Chondrocyte (in vitro differentiated cells): ENCODE measurements at places on chromosomes 6 and 20. TPM values are rescaled to one million over a fixed set of nuclear protein-coding genes. Genes with fewer than 3 reads are reported as not detected.

DNA sequence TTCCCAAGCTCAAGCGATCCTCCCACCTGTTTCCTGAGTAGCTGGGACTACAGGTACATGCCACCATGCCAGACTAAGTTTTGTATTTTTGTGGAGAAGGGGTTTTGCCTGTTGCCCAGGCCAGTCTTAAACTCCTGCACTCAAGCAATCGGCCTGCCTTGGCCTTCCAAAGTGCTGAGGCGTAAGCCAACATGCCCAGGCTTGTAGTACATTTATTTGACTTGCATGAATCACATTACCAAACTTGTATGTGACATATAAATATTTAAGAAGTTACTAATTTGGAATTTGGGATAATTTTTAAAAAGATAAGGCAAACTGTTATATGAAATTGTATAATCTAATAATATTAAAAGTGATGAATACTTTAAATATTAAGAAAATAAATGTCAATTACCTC is 157.6 kb downstream of the MCHR2 start:
- peaks cover 29% of the 10 kb centered on the region for H3K27me3 ChIP-seq
- no peak overlapping the region for H3K27ac ChIP-seq
- H3K36me3 ChIP-seq = no peaks in the 10 kb centered on the region
- no peak overlapping the region for H3K4me3 ChIP-seq
- no peak for DNase-seq
- no peaks in the 10 kb centered on the region for H3K4me1 ChIP-seq

- peak overlapping the region; percentile 76 for H3K27ac ChIP-seq
- no peaks in the 10 kb centered on the region for H3K36me3 ChIP-seq
- H3K27me3 ChIP-seq = no peaks in the 10 kb centered on the region
- peaks cover 86% of the 10 kb centered on the region for H3K4me1 ChIP-seq
- no peak for DNase-seq
Measured at GRCh38 chr6:80543598-80544222, 437.2 kb downstream of the BCKDHB start.

DNA sequence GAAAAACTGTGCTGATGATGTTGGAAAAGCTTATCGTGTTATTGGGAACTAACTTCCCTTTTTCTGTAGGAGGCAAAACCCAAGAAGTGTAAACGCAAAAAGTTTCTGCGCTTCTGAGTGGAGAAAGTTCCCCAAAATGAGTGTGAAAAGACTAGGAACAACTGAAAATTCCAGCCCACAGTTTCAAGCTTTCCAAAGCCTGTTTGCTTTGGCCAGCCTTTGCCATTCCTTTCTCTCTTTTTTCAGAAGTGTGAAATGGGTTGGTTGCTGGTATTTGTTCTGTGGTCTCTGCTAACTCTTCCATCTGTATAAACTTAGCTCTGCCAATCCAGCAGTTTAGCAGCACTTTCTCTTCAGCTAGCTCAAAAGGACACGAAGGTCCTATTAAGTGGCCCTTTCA is 491.3 kb downstream of the MAFB start:
- no peaks in the 10 kb centered on the region for H3K36me3 ChIP-seq
- no peak for DNase-seq
- H3K27me3 ChIP-seq = peaks cover 7% of the 10 kb centered on the region
- H3K4me3 ChIP-seq = peak overlapping the region; percentile 59
- H3K27ac ChIP-seq = peak overlapping the region; percentile 89

GRCh38 chr20:64065974-64066343 is 3.0 kb downstream of the TCEA2 start:
- H3K27me3 ChIP-seq = no peaks in the 10 kb centered on the region
- H3K36me3 ChIP-seq = peaks cover 2% of the 10 kb centered on the region
- H3K27ac ChIP-seq = no peak overlapping the region
- peaks cover 30% of the 10 kb centered on the region for H3K4me1 ChIP-seq
- H3K4me3 ChIP-seq = no peak overlapping the region

The MCCD1 gene
- not detected in 3 replicates for total RNA-seq

GRCh38 chr6:111738631-111739030 is 133.0 kb upstream of the TRAF3IP2 start:
- no peak overlapping the region for H3K27ac ChIP-seq
- no peak overlapping the region for H3K4me3 ChIP-seq
- no peaks in the 10 kb centered on the region for H3K27me3 ChIP-seq
- peaks cover 7% of the 10 kb centered on the region for H3K36me3 ChIP-seq
- H3K4me1 ChIP-seq = peaks cover 21% of the 10 kb centered on the region

- no peak overlapping the region for H3K4me3 ChIP-seq
- H3K4me1 ChIP-seq = peaks cover 4% of the 10 kb centered on the region
- H3K27me3 ChIP-seq = no peaks in the 10 kb centered on the region
- DNase-seq = no peak
Measured at GRCh38 chr20:57735831-57736737, 26.3 kb upstream of the PMEPA1 start.

- H3K27ac ChIP-seq = peak overlapping the region; percentile 8
- H3K4me1 ChIP-seq = peaks cover 9% of the 10 kb centered on the region
- H3K27me3 ChIP-seq = no peaks in the 10 kb centered on the region
- H3K36me3 ChIP-seq = peaks cover 53% of the 10 kb centered on the region
Measured at GRCh38 chr6:3013486-3013885, 13.8 kb downstream of the NQO2 start.

The EPB41L2 gene
- total RNA-seq = 59.9 to 72.0 TPM (median 65.8 TPM) in 3 replicates

DNA sequence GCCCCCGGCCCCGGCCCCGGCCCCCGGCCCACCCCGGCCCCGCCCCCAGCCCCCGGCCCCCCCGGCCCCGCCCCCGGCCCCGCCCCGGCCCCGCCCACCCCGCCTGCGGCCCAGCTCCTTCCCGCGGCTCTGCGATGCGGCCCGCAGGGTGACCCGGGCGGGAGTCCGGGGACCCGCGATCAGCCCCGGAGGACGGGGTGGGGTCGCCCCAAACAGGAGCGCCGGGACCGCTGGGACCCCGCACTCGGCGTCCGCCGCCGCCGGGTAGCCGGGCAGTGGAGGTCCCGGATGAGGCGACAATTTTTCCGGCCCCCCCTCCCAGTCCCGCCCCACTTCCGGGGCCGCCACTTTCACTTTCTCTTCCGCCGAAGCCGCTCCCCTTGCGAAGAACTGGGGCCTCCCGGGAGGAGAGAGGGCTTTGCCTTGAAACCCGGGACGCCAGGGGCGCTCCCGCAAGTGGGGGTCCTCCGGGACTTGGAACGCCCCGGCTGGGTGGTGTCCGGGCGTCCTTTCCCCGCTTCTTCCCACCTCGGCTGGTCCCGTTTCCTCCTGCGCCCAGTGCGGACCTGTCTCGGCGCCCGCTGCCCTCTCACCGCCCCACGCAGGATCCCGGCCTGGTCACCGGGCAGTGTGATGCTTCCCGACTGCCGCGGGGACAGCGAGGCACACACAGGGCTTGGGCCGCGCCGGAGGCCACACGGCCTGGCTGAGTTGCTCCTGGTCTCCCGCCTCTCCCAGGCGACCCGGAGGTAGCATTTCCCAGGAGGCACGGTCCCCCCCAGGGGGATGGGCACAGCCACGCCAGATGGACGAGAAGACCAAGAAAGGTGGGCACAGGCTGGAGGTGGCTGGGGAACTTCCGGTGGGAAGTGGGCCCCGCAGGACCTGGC is at the start of gene RBCK1:
Gene RBCK1, plus strand, starts transcription at position 347 of the 890 bp plus-strand sequence. Its CDS starts 459 bp downstream, at position 806.
- peak within 1 kb of the TSS; percentile 97 for H3K27ac ChIP-seq
- peak; percentile 90 for DNase-seq
- H3K36me3 ChIP-seq = peaks cover 13% of the 10 kb centered on the region
- H3K27me3 ChIP-seq = no peaks in the 10 kb centered on the region
- peaks cover 28% of the 10 kb centered on the region for H3K4me1 ChIP-seq

The OGFRL1 gene
- total RNA-seq = 3.9 to 6.5 TPM (median 6.3 TPM) in 3 replicates

- H3K4me3 ChIP-seq = peak overlapping the region; percentile 6
- H3K27ac ChIP-seq = peak overlapping the region; percentile 66
- peaks cover 22% of the 10 kb centered on the region for H3K36me3 ChIP-seq
- DNase-seq = no peak
- H3K27me3 ChIP-seq = no peaks in the 10 kb centered on the region
Measured at GRCh38 chr6:121442576-121442975, 7.1 kb downstream of the GJA1 start.

The LRRC73 gene
- total RNA-seq = 0.24 to 0.62 TPM (median 0.49 TPM) in 3 replicates

- H3K36me3 ChIP-seq = no peaks in the 10 kb centered on the region
- no peak overlapping the region for H3K27ac ChIP-seq
- H3K4me1 ChIP-seq = peaks cover 6% of the 10 kb centered on the region
- H3K4me3 ChIP-seq = no peak overlapping the region
- no peak for DNase-seq
Measured at GRCh38 chr20:43748274-43748673, 21.5 kb upstream of the GTSF1L start.

DNA sequence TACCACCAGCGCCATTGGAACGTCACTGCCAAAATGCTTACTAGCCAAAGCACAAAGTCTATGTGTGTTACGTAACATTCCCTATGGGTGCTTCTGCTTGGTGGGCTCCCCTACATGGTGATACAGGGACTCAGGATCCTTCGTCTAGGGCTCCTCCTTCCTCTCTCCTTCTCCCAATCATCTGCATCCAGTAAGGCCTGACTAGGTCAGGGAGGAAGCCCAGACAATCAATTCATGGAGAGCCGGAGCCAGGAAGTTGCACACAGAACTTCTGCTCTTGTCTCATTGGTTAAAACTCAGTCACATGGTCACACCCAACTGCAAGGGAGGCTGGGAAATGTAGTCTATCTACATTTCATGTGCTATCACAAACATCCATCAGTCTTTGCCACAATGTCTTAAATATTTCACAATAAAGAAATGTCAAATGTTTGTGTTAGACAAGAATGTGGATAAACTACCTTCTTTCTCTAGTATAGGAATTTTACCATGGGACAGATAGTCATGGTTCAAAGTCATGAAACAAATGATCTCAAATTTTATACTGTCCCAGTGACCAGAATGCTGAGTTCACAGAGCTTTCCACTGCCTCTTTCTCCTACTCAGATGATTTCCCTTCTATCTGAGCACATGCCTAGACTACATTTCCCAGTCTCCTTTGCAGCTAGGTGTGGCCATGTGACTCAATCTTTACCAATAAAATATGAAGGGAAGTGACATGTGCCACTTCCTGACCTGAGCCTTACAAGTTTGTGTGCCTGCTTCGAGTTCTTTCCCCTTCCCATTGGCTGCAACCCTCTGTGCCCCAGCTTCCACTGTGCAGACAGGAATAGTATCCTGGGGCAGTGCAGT is 9.3 kb upstream of the KCNK15 start:
- H3K4me3 ChIP-seq = no peak overlapping the region
- peaks cover 1% of the 10 kb centered on the region for H3K36me3 ChIP-seq

DNA sequence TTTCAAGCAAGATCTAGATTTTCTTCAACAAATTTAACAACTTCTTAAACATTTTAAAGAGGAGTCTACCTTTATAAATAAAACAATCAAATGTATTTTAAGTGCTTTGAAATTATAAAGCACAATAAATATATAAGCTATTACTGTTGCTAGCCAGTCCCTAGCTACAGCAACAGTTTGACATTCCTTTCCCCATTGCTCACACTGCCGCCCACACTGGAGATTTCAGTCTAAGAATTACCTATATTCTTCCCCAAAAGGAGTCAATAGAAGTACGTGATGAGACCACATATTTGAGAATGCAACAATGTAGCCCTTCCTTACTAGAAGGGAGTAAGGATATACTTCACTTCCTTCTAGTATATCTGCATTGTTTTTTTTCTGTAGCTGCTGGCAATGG is 65.3 kb upstream of the RNF146 start:
- peaks cover 15% of the 10 kb centered on the region for H3K4me1 ChIP-seq
- no peaks in the 10 kb centered on the region for H3K36me3 ChIP-seq
- DNase-seq = no peak
- peaks cover 8% of the 10 kb centered on the region for H3K27me3 ChIP-seq
- no peak overlapping the region for H3K4me3 ChIP-seq

- H3K36me3 ChIP-seq = no peaks in the 10 kb centered on the region
- no peak overlapping the region for H3K27ac ChIP-seq
- no peak overlapping the region for H3K4me3 ChIP-seq
- no peaks in the 10 kb centered on the region for H3K4me1 ChIP-seq
- DNase-seq = no peak
Measured at GRCh38 chr20:63448031-63448430, 24.4 kb downstream of the KCNQ2 start.

DNA sequence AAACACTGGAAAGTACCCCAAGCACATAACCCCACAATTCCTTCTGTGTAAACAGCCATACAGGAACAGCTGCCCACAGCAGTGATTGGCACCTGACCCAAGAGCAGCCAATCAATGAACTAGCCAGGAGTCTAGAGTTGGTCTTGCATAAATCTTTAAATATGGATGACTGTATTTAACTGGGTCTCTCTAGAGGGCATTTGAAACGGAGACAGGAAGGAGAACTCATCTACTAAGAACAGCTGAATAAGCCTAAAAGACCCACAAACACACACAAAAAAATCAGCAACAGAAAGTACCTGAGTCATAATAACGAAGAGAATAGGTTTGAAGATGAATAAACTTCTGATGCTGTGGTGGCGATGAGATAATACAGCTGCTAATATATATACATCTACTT is 49.0 kb upstream of the ASF1A start:
- H3K27me3 ChIP-seq = no peaks in the 10 kb centered on the region
- no peak overlapping the region for H3K27ac ChIP-seq
- H3K36me3 ChIP-seq = peaks cover under 1% of the 10 kb centered on the region
- H3K4me1 ChIP-seq = peaks cover 6% of the 10 kb centered on the region

The ANKEF1 gene
- total RNA-seq = 0.46 to 0.90 TPM (median 0.77 TPM) in 3 replicates

The HRH3 gene
- total RNA-seq = not detected in 3 replicates

DNA sequence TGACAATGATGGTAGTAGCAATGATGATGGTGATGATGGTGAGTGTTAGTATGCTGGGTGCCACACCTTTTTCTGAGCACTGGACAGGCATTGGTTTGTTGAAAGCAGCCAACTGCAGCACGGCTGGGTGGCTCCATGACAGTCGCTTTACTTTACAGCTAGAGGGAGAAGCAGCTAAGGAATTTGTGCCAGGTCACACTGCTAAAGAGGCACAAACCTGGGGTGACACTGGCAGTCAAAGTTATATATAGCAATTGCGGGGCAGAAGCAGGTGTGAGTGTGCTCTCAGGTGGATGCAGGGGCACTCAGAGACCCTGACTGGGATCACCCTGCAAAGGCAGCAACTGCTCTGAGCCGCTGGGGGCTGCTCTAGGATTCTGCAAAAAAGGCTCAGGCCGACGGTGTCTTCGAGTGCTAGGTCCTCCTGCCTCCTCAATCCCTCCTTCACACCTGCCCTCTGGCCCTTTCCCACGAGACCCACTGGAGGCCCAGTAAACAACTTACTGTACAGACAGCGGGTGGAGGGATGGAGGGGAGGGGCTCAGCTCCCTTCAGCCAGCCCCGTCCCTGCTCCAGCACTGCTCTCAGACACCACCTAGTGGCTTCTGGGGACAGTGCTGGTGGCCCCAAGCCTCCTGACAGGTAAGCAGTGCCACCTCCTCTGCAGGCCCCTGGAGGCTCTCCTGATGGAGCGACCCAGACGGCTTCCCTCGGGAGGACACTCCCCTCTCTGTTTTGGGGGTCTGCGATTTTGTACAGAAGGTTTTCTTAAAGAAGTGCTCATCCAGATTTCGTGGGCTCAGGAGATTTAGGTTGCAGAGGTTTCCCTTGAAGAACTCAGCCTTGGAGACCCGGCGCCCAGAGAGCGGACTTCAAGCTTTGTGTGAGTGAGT is 4.4 kb upstream of the RPS21 start:
- H3K36me3 ChIP-seq = peaks cover 7% of the 10 kb centered on the region
- no peak overlapping the region for H3K4me3 ChIP-seq
- no peak for DNase-seq
- peak overlapping the region; percentile 49 for H3K27ac ChIP-seq
- no peaks in the 10 kb centered on the region for H3K27me3 ChIP-seq

The AVP gene
- total RNA-seq = not detected in 3 replicates
